ENCODE measurements at places on chromosomes 7 and 10. TPM values are rescaled to one million over a fixed set of nuclear protein-coding genes. Genes with fewer than 3 reads are reported as not detected.

ZNF680 gene
- 45.5 TPM for total RNA-seq

TMEM176B gene
- 1.2 TPM for total RNA-seq

HOXA10 gene
- not detected for total RNA-seq

LLCFC1 gene
- total RNA-seq: not detected

CNPY1 gene
- total RNA-seq: 0.74 TPM

INSYN2A gene
- total RNA-seq: 7.4 TPM

MCM7 gene
- total RNA-seq: 48.4 TPM

ACBD7 gene
- 11.8 TPM for total RNA-seq

STOX1 gene
- total RNA-seq: 6.4 TPM

GRM3 gene
- 86.5 TPM for total RNA-seq

LRRC4 gene
- total RNA-seq: 13.5 TPM

SPRN gene
- total RNA-seq: 10.6 TPM

UCMA gene
- total RNA-seq: not detected

GRID2IP gene
- total RNA-seq: 0.74 TPM

ITGA8 gene
- 3.2 TPM for total RNA-seq

SPAG6 gene
- total RNA-seq: 1.2 TPM
